ENCODE measurements at places on chromosomes 12 and 14. TPM values are rescaled to one million over a fixed set of nuclear protein-coding genes. Genes with fewer than 3 reads are reported as not detected.

Gene SPATA7
- total RNA-seq = 13.1 TPM

Gene ETFBKMT
- 3.6 TPM for total RNA-seq

Gene DIO3
- 0.82 TPM for total RNA-seq

Gene KRT77
- 0.09 TPM for total RNA-seq

DNA sequence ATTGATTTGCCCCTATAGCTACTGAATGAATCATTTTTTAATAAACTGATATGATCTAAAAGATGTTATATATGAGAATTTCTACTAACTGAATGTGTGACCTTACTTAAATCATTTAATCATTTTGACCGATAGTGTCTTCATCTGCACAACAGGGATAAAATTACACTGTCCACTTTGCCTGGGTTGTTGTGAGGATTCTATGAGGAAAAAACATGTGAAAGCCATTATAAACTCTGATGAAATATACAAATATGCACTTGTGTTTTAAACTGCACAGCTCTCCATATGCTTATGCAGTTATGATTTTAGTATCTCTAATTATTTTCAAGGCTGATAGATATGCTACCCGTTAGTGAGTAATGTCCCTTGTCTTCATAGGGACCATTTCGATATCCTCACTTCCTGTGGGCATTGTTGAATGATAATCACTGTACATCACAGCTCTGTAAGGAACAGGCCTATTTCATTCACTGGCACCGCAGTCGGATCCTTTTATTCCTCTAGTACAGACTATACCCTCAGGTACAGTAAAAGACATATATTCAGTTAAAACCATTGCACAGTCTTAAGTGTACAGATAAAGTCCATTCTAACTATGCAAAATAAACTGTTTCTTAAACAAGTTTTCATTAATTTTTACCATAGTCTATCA lies 88.7 kb upstream of the RAP1B start:
- no peak for DNase-seq

DNA sequence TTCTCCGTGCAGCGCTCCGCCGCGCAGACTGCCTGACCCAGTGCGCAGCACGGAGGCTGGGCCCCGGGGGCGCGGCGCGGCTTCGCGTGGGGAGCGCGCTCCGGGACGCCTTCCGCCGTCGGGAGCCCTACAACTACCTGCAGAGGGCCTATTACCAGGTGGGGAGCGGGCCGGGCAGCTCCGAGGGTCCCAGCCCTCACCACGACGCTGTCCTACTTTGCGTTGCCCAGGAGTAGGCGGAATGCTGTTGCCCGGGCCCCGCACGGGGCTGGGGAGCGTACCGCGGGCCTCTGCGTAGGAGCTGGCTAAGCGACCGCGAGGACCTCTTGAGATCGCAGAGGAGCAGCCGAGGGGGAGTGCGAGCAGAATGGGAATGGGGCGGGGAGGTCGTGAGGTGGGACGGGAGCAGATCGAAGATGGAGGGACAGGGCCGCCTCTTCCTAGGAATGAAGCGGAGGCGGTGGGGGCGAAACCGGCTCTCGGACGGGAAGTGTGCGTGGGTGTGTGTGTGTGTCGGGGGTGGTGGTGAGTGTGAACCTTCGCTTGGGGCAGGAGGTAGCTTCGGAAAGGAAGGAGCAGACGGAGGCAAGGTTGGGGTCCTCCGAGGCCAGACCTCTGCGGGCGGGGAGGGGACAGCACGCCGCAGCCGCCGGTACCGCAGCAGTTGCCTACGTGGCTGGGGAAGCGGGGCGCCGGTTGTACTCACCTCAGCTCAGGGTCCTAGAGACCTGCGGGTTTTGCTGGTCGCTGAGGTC lies 751 bp downstream of the P3H3 start:
- peak; percentile 46 for DNase-seq

GRCh38 chr14:106586098-106586704 lies 1059.8 kb downstream of the TMEM121 start:
- DNase-seq = no peak

- DNase-seq = no peak
Measured at GRCh38 chr12:15855646-15856045, 26.5 kb upstream of the STRAP start.

- peak; percentile 64 for DNase-seq
Measured at GRCh38 chr14:49861699-49862088, 9.1 kb upstream of the NEMF start.

GRCh38 chr12:9124383-9125031 lies 8.8 kb upstream of the A2M start:
- DNase-seq = no peak

DNA sequence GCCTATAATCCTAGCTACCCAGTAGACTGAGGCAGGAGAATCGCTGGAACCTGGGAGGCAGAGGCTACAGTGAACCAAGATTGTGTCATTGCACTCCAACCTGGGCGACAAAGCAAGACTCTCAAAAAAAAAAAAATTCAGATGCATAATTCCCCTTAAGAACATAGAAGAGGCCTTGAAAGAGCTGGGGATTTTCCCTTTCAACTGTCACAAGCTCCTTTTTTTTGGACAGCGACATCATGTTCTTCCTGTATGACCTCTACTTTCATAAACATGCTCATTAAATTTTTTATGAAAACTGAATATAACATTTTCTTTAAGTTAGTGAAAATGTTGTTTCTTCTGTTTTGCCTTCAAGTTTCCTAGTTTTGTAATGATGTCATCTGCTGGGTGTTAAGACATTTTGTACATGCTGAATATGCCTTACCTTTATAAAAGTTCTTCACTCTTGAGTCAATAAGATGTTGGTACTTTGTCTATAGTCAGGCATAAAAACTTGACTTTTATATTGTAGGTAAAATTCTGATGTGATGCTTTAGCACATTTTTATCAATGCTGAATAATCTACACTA lies 76.0 kb downstream of the PTHLH start:
- no peak for DNase-seq

- no peak for DNase-seq
Measured at GRCh38 chr14:67962215-67962644, 142.7 kb downstream of the RAD51B start.

- no peak for DNase-seq
Measured at GRCh38 chr14:95901054-95901453, 24.4 kb downstream of the TUNAR start.

DNA sequence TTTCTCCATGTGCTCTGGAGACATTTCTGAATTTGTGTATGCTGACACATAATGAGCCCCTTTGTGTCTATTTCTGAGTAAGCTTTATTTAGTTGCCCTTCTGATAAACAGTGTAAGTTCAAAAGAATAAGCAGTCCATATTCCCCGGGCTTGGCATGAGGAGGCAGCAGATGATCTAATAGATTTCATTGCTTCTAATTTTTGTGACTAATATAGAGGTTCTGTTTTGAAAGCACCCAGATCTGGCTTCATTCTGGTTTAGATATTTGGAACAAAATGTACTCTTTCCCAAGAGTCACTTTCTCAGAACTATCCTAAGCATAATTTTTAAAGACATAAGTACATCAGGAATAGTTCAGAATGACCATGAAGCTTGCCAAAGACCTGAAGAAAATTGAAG lies 290.9 kb downstream of the BTG1 start:
- no peak for DNase-seq

DNA sequence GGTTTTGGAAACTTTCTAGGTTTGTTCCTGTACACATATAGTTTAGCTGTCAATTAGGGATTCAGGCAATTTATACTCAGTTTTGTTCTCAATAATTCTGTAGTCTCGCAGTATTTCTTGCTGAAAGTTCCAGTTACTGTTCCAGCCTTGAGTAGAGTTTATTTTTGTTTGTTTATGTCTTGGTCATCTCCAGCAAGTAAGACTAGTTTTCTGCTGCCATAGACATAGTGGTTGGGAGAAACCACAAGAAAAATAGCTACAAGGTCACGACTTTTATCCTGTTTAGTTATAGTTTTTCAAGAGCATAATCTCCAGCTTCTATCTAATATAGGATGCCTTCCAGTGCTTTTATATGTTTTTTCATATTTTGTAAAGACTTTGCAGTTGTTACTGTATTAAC lies 99.6 kb upstream of the FOXG1 start:
- DNase-seq = no peak

DNA sequence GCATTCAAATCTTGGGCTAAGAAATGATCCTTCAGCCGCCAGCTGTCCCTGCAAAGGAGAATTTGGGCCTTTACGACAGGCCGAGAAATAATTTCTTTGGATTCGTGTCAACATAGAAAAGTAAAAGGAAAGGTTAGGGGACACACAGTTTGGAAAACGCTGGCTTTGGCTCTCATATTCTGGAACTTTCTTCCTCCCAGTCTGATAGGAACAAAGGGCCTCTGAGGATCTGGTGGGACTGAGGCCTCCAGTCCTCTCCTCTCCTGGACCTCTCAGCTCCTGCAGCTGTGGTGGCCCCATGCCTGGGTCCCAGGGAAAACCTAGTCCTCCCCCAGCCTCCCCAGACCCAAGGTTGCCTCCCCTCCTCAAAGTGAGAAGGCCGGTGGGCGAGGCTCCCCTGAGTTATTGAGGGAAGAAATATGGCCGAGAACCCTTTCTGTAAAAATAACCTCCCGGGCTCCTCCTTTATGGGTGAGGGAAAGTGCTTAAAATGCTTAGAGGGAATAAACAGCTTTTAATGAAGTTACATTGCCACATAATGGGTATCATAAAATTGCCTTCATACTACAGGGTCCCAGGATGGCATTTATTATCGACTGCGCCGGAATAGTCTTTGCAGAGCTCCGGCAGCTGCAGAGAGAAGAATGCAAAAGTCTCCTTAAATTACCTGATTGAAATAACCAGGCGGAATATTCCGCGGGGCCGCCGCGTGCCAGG lies 188.3 kb downstream of the PHETA1 start:
- no peak for DNase-seq

DNA sequence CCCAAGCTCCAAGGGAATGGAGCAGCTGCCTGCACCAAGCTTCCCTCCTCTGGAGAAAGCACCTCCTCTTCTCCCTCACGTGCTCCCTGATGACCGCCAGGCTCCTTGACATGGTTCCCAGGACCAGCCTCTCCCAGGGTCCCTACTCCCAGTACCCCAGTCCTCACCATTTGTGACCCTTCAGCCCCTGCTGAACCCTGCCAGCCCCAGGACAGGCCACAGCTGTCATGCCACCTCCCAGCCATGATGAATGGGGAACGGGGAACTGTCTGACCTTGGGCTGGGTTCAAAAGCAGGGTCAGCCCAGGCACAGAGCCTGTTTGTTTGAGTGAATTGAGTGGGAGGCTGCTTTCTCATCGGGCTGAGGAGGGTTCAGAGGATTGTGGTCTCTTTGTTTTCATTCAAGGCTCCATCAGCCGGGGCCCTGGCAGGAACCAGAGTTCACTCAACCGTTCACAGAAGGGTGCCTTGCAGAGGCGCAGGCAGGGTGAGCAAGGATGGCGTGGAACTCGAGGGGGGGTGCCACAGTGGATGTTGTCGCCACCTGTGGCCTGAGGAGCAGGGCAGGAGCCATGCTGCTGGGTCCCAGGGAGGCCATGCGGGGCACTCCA lies 344.5 kb upstream of the SFSWAP start:
- DNase-seq = no peak

GRCh38 chr12:131681257-131681620 lies 29.7 kb upstream of the SFSWAP start:
- no peak for DNase-seq

Measured in prostate gland (tissue), 2 donors.